Naive thymus-derived CD8-positive, alpha-beta T cell (primary cell): ENCODE measurements at places on chromosomes 2 and 18. TPM values are rescaled to one million over a fixed set of nuclear protein-coding genes. Genes with fewer than 3 reads are reported as not detected.

Gene MGAT4A
- total RNA-seq = 295 TPM

Gene FBXO41
- 26.5 TPM for total RNA-seq

Gene AQP4
- not detected for total RNA-seq

Gene MYO3B
- not detected for total RNA-seq

Gene EFR3B
- total RNA-seq = 0.05 TPM

Gene RSAD2
- total RNA-seq = 4.3 TPM

Gene TTC31
- total RNA-seq = 52.1 TPM

Gene IRS1
- 11.4 TPM for total RNA-seq

Gene MSTN
- total RNA-seq = 0.13 TPM

Gene ACMSD
- not detected for total RNA-seq

Gene MC4R
- not detected for total RNA-seq

Gene AGXT
- not detected for total RNA-seq

Gene IL37
- not detected for total RNA-seq

Gene CFAP221
- not detected for total RNA-seq

Gene SPC25
- not detected for total RNA-seq

Gene SERPINB7
- not detected for total RNA-seq

Gene DSG1
- total RNA-seq = not detected

Gene GNAL
- 0.55 TPM for total RNA-seq

Gene CAPN13
- total RNA-seq = not detected

Gene IL36G
- not detected for total RNA-seq

Gene ALPG
- total RNA-seq = not detected

Gene UGT1A3
- total RNA-seq = not detected

Gene SIX2
- not detected for total RNA-seq

Gene ALKAL2
- not detected for total RNA-seq

Gene TOGARAM2
- total RNA-seq = 0.47 TPM

Gene DCC
- total RNA-seq = not detected

Gene CDCA7
- 0.73 TPM for total RNA-seq

Gene TMEM163
- not detected for total RNA-seq

Gene PLB1
- not detected for total RNA-seq

Gene AFF3
- 11.9 TPM for total RNA-seq

Gene FNDC4
- total RNA-seq = not detected

Gene DUSP19
- 1.7 TPM for total RNA-seq

Gene ADNP2
- total RNA-seq = 25.5 TPM

Gene PRSS56
- total RNA-seq = not detected

Gene SLC9A4
- not detected for total RNA-seq

Gene ARPC2
- 425 TPM for total RNA-seq

Gene USP37
- total RNA-seq = 19.9 TPM

Gene G6PC2
- not detected for total RNA-seq

Gene PLEKHB2
- 44.2 TPM for total RNA-seq

Gene CERS6
- 28.9 TPM for total RNA-seq

Gene MERTK
- total RNA-seq = 0.69 TPM

Gene SCYGR4
- total RNA-seq = not detected

Gene DSEL
- total RNA-seq = 2.5 TPM

Gene RBKS
- total RNA-seq = 1.5 TPM
